ENCODE measurements at places on chromosomes 12 and 14. TPM values are rescaled to one million over a fixed set of nuclear protein-coding genes. Genes with fewer than 3 reads are reported as not detected.

DNA sequence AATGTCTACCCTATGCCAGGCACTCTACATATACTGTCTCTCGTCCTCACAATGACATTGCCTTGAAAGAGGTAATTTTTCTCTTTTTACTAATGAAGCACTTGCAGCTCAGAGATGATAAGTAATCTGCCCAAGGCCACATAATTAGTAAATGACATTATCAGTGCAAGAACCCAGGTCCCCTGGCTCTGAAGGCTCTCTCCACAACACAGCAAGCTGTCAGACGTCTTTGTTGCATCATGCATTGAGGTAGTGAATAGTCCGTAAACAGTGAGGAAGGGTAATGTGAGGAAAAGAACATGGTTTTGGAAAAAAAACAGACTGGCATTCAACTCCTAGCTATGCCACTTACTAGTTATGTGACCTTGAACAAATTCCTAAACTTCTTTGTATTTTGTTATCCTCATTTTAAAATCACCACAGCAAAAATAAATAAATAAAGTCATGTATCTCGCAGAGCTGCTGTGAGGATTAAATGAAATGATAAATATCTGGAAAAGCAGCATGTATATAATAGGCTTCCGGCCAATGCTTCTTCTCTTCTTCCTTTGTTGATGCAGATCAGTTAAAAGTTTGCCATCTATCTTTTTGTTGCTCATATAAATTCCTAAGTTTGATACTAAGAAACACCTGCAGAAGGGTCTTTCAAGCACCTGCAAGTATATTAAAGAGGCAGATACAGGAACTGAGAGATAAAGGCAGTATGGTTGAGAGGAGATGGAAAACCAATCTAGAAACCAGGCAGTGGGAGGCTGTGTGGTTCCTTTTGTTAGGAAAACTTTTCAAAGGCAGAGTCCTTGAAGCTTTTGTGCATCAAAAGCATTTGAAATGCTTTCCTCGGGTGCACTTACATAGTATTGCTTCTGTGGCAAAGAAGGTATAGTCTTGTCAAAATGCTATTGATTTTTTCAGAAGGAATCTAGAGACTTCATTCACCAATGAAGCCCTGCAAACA lies 82.8 kb downstream of the BTG1 start:
- DNase-seq, result no peak

Gene ANO4
- 0.17 TPM for total RNA-seq

DNA sequence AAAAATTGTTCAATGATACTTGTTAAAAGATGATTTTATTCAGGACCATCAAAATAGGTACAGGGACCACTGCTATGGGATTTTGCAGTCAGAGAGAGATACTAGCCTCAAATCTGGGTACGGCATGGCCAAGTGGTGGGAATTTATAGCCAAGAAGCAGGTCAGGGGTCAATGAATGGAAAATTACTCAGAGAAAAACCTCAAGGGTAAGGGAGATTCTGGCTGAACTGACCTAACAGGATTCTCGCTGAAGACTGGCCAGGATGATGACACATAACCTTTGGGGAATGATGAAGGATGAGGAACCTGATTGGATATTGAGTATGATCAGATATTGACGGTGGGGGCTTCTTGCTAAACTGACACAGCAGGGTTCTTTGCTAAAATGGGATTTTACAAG lies 32.7 kb downstream of the DEPDC4 start:
- peak; percentile 29 for DNase-seq

DNA sequence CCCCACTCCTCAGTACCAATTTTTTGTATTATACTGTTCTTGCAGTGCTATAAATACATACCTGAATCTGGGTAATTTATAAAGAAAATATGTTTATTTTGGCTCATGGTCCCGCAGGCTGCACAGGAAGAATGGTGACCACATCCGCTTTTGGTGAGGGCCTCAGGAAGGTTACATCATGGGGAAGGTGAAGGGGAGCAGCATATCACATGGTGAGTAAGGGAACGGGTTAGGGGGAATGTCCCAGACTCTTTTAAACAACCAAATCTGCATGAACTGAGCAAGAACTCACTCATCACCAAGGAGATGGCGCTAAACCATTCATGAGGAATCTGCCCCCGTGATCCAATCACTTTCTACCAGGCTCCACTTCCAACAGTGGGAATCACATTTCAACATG lies 40.0 kb downstream of the OSBPL8 start:
- peak; percentile 65 for DNase-seq

DNA sequence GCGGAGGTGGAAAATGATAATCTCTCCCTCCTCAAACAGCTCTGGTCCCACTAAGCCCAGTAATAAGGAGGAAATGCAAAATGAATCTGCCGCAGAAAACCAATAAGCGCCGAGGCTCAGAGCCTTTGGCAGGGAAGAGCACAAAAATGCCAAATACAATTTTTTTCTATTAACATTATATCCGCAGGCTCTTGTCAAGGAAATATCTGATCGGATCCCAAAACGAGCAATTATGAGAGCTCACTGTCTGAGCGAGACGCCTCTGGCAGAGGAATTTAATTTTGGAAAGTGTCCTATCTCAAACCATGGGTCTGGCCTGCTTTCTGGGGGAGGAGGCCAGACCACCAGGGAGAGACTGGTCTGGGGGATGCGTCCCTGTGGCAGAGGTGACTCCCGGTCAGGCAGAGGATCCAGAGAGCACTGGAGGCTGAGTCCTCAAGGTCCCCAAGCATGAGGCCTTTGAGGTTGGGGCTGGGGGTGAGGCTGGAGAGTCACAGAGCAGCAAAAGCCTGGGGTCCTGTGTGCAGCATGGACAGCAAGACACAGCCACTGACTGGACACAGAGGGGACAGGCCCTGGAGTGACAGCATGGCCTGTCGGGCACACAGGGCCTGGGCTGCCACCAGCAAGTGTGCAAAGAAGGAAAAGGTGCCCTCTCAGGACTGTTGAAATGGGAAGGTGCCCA lies 342.8 kb upstream of the SFSWAP start:
- DNase-seq, result no peak

GRCh38 chr14:64731141-64731581 lies 26.9 kb downstream of the PLEKHG3 start:
- DNase-seq, result no peak
